ENCODE measurements at places on chromosomes 12 and 14. TPM values are rescaled to one million over a fixed set of nuclear protein-coding genes. Genes with fewer than 3 reads are reported as not detected.

DNA sequence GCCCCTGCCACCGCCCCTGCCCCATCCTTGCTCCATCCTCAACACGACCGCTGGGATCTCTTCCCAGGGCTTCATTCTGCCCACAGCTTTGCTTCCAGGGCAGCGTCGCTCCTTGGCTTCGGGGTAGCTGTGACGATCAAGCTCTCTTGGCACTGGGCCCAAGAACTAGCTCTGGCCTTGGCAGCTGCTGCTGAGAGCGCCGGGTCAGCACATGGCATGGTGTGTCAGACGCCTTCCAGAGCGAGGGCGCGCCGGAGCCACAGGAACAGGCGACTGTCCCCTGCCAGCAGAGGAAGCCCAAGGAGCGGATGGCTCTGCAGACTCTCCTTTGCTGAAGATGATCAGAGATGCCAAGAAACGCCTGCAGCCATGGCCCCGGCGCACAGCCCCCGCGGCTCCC lies 15.9 kb downstream of the RAB35 start:
- DNase-seq: peak; percentile 70

The SCN8A gene
- 0.17 TPM for polyA plus RNA-seq

DNA sequence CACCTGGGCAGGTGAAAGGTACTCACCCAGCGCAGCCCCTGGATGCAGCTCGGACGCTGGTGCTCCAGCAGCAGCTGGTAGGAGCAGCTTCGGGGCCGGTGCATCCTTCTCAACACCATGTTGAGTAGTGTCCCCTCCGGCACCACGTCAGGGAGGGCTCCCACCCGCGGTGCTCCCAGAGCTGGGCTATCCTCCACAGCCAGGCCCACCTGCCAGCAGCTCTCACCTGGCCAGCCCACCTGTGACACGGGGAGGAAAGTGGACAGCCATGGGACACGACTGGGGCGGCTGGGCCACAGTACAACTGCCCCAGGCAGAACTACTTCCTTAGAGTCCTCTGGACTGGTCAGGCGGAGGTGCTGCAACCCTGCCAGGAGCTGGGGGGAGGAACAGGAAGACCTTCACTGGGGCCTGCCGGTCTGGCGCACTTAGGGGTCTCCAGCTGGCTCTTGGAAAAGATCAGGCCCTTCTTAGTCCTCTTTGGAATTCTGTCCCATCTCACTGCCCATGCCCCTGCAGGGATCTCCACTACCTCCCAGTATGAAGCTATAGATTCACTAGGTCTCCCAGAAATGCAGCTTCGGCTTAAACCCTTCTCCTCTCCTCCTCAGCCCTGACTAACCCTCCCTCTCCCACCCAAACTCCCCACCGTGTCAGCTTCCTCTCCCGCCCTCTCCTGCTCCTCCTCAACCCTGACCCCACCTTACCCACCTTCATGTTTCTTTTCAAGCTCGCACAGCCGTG lies 668 bp downstream of the RAPGEF3 start:
- DNase-seq: peak; percentile 70

The FGD6 gene
- 2.8 TPM for polyA plus RNA-seq

DNA sequence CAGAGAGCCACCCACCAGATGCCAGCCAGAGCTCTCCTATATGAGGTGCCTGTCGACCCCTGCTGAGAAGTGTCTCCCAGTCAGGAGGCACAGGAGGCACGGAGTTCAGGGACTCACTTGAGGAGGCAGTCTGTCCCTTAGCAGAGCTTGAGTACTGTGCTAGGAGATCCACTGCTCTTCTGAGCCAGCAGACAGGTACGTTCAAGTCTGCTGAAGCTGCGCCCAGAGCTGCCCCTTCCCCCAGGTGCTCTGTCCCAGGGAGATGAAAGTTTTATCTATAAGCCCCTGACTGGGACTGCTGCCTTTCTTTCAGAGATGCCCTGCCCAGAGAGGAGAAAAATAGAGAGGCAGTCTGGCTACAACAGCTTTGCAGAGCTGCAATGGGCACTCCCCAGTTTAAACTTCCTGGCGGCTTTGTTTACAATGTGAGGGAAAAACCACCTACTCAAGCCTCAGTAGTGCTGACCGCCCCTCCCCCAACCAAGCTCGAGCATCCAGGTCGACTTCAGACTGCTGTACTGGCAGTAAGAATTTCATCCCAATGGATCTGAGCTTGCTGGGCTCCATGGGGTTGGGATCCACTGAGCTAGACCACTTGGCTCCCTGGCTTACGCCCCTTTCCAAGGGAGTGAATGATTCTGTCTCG lies 146.7 kb upstream of the USP15 start:
- DNase-seq: no peak

DNA sequence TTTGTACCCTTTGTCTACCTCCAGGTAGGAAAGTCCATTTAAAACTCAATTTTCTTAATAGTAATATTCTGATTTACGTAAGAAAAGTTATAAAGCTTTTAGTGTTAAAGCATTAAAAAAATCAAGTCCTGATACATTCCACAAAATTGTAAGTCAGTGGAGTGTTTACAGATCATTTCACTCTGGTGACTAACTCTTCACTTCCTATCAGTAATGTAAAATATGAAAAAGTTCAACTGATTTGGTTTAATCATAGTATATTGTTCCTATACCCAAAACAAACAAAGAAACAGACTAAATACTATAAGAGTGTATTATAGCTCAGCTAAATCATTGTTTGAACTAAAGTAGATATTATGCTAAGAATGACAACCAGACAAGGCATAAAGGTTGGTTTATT lies 85.9 kb downstream of the VEZT start:
- no peak for DNase-seq

GRCh38 chr14:61695695-61696527 lies 598 bp downstream of the HIF1A start:
- peak; percentile 77 for DNase-seq

GRCh38 chr12:56373515-56373914 lies 10.9 kb upstream of the APOF start:
- DNase-seq: no peak

DNA sequence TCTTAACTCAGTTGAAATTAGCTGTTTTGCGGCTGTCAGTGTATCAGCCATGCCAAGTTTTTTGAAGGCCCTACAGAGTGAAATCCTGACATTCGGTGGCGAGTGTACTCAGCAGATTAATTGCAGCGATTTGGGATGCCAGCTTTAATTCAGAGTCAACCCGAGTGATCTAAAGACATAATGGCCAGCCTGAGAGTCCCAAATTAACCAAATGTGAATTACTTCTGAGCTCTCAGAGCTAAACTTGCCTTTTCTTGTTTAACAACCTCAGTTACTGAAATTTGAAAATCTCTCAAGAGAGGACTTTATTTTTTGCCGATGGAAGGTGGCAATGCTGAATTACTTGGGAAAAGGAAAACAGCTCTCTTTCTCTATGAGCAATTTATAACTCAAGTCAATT lies 148.5 kb downstream of the GLT1D1 start:
- no peak for DNase-seq

- DNase-seq: peak; percentile 82
Measured at GRCh38 chr12:50070314-50071060, 13.1 kb downstream of the ASIC1 start.

The CLEC4C gene
- not detected for polyA plus RNA-seq

The IFNG gene
- polyA plus RNA-seq: not detected

The KRT77 gene
- not detected for polyA plus RNA-seq

GRCh38 chr14:102838501-102838900 lies 61.3 kb downstream of the TRAF3 start:
- DNase-seq: no peak

GRCh38 chr14:100159094-100159864 lies at the start of gene DEGS2:
Gene DEGS2, minus strand, starts transcription at chr14:100159645. Its CDS starts 58 bp downstream, at chr14:100159587.
- no peak for DNase-seq

The SLC5A8 gene
- polyA plus RNA-seq: not detected

The KRT75 gene
- polyA plus RNA-seq: not detected

DNA sequence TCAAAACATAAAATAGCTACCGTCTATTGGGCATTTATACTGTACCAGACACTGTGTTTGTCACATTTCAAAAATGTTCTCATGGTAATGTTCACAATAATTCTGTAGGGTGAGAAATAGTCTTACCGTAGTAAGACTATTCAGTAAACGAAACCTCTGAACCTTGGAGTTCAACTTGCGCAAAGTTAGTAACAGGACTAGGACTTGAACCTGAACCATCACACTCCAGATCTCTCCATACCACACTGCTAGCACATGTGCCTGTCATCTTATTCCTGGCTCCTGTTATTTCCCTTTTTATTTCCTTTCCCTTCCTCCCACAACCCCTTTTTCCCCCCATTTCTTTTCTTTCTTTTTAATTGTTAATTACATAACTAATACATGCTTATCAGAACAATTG lies 65.4 kb downstream of the PLEKHA5 start:
- DNase-seq: no peak

DNA sequence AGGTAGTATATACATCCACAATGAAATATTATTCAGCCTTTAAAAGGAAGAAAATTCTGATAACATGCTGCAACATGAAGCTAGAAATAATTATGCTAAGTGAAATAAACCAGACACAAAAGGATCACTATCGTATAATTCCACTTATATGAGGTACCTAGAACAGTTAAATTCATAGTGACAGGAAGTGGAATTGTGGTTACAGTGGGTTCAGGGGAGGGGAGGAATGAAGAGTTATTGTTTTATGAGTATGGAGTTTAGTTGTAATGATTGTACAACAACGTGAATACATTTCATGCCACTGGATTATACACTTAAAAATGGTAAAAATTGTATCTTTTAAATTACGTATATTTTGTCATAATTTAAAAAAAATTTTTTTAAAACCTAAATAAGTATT lies 21.0 kb downstream of the EEA1 start:
- DNase-seq: no peak

DNA sequence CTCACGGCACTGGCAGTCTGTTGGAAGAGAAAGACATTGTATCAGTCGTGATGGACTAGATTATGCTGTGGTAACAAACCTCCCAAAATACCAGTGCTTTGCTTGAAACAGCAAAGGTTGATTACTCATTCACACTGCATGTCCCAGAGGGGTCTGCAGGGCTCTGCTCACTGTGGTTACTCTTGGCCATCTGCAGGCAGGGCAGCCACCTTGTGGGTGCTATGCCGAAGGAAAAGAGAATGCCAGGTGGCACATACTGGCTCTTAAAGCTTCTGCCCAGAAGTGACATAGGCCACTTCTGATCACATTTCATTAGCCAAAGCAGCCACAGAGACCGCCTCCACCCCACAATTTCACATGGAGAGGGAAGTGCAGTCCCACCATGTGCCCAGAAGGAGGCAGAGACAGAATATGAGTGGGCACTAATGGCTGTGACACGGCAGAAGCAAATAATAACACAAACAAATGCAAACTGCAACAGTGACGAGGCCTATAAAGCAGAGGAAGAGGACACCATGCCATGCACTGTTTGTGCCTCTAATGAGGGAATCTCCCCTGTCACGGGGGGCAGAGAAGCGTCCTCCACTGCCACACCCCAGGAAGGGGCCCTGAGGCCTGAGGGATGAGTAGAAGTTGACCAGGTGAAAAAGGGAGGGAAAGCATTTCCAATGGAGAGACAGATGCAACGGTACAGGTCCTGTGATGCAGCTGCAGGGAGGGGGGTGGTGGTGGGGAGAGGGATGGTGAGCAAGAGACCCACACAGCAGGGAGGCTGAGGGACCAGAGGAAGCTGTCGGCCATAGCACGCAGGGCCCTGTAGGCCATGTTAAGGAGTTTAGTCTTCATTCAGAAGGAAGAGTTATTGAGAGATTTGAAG lies 51.7 kb upstream of the KICS2 start:
- DNase-seq: no peak

GRCh38 chr12:25558586-25558985 lies 5.5 kb upstream of the LMNTD1 start:
- DNase-seq: no peak
